ENCODE measurements at places on chromosomes 4 and X. TPM values are rescaled to one million over a fixed set of nuclear protein-coding genes. Genes with fewer than 3 reads are reported as not detected.

DNA sequence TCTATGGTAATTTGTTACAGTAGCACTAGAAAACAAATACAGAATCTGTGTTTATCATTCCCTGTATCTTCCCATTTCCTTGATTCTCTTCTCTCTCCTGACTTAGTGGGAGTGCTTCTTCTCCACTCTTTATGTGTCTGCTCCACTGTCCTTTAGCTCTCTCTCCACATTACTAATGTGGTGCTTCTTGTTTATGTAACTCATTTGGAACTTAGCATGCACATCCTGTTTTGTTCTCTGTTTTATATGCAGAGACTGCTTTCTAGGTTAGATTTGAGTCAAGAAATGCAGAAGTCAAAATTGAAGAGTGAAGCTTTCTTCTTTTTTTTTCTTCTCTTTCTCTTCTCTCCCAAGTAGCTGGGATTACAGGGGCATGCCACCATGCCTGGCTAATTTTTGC is 25.9 kb downstream of the ADH1A start:
- no peak overlapping the region for H3K27ac ChIP-seq
- no peak for ATAC-seq
- no peaks in the 10 kb centered on the region for H3K36me3 ChIP-seq

Gene USO1
- total RNA-seq: 111 TPM

Gene NEIL3
- total RNA-seq: not detected

Gene HS3ST1
- 2.0 TPM for total RNA-seq

Gene QRFPR
- not detected for total RNA-seq

Gene HPGD
- 22.6 TPM for total RNA-seq

Gene TRPC3
- 8.9 TPM for total RNA-seq

Gene USP27X
- 4.3 TPM for total RNA-seq

Gene PTCHD1
- total RNA-seq: 9.4 TPM

Gene ZNF711
- 1.9 TPM for total RNA-seq

Gene MAGEA8
- not detected for total RNA-seq
